Sigmoid colon (tissue), 7 donors: ENCODE measurements at places on chromosomes 4 and X. TPM values are rescaled to one million over a fixed set of nuclear protein-coding genes. Genes with fewer than 3 reads are reported as not detected.

Gene HTT-AS
- total RNA-seq: not detected

DNA sequence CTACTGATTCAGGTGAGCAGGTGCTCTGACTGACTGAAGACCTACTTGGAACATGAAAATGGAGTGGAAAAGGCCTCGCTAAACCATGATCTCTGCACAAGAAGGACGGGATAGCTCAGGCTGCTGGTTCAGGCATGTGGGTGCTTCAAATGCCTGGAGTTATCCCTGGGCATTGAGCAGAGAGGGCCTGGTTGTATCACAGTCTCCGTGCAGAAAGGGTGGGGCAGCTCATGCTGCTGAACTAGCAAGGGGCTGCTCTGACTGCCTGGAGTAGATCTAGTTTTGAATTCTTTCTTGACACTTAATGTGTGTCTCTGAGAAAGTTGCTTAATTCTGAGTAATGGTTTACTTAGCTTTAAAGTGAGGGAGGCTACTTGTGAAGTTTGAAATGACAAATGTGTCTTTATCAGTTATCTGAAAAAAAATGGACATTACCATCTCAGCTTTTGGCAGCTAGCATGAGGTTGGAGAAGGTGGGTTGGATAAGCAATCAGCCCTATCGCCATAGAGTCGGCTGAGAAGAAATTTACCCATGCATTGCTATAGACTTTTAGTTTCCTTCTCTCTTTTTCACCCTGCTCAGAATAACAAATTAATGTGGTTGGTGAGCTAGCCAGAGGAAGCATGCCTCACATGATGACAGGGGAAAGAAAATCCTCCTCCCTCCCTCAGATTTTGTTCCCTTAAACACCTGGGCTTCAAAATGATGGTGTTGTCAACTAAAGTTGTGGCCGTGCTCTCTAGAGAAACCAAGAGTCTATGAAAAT lies 832.4 kb downstream of the STIM2 start:
- no peak for DNase-seq

- no peak for DNase-seq
Measured at GRCh38 chr4:35052546-35052945, 1191.8 kb downstream of the ARAP2 start.

Gene STS
- 5.0 TPM for total RNA-seq

GRCh38 chr4:39698424-39699009 lies 581 bp downstream of the UBE2K start:
- DNase-seq: peak; percentile 72
